Cortex of kidney (tissue), 1 donor: ENCODE measurements at places on chromosomes 3 and 15.

DNA sequence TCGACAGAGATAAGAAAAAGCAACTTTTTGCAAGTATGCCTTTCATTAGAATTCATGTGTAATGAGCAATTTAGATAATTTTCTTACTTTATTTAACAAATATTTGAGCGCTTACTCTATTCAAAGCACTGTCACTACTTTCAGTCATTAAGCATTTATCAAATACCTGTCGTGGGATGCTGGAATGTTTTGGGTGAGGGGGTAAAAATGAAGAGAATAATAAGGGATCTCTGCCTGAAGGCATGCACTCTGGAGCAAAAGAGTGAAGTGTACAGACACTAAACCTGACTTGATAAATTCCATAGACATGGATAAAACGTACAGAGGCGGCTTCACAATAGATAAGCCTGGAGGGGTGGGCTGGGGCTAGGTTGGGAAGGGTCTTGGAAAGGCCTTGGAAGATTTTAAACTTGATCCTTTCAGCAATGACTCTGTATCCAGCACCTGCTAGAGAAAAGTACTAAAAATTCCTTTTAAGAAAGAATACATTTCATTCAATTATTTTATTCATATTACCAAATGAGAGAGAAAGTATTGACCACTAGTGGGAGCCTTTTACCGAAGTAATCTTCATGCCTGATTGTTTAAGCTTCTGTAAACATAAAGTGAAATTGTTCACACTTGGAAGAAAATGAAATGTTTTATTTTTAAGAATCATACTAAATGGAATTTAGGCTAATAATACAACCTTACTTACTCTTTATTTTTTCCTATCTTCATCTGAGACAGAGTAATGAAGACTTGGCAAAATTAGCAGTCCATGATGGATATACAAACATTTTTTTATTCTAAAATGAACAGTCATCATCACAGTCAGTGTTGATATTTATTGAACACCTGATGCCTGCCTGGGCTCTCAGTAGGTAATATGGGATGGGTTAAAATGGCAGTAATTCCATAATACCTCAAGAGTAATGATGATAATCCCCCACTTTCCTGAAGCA, 113.2 kb downstream of the PPP2R3A start:
- DNase-seq: no peak

GRCh38 chr3:134354612-134355251, 19.5 kb downstream of the AMOTL2 start:
- DNase-seq: no peak

DNA sequence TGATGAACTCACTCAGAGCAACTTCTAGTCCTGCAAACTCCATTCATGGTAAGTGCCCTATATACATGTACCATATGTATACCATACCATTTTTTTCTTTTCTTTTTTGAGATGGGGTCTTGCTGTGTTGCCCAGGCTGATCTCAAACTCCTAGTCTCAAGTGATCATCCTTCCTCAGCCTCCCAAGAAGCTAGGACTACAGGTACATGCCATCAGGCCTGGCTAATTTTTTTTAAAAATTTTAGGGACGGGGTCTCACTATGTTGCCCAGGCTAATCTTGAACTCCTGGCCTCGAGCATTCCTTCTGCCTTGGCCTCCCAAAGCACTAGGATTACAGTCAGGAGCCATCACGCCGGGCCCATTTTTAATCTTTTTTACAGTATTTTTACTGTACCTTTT, 67.3 kb upstream of the MFGE8 start:
- no peak for DNase-seq

DNA sequence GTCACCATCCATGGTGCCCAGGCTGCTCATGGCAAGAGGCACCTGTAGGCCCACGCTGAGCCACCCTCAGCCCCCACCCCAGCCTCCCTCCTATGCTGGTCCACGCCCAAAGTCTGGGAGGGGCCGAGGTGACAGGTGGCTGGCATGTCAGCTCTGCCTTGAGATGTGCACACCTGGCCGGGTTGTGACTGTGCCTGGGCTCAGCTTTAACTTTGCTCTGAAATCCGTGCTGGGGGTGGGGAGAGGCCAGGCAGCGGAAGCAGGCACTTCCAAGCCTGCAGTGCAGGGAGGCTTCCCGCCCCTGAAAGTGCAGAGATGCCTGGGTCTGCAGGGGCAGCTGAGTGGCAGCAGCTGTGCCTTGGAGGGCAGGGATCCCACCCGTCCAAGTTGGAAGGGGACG, 1124.8 kb downstream of the SI start:
- no peak for DNase-seq

DNA sequence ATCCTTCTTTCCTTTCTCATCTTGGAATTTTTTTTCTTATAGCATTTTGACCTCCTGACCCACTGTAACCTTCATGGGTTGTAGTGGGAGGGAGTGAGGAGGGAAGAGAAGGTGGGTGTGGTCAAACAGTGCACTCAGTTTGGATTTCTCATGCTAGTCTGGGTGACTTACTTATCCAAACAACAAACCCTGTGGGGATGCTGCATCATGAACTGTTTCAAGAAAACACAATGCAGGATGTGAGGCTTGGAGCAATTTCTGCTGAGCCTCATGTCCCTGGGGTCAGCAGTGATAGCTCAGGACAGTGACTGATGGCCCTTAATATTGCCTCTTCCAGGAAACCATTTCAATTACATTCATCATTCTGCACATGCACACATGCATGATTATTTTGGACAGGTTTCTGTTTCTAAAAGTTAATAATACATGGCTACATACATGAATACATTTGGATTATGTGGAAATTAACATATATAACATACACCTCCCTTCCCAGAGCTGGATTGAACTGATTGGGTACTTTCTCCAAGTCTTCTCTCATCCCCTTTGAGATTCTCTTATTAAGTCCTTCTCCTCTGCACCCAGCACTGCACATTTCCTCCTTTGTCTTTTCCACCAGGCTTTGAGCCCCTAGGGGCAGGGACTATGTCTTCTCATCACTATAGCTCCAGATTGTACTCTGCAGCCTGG, 61.2 kb downstream of the ADAMTSL3 start:
- no peak for DNase-seq

DNA sequence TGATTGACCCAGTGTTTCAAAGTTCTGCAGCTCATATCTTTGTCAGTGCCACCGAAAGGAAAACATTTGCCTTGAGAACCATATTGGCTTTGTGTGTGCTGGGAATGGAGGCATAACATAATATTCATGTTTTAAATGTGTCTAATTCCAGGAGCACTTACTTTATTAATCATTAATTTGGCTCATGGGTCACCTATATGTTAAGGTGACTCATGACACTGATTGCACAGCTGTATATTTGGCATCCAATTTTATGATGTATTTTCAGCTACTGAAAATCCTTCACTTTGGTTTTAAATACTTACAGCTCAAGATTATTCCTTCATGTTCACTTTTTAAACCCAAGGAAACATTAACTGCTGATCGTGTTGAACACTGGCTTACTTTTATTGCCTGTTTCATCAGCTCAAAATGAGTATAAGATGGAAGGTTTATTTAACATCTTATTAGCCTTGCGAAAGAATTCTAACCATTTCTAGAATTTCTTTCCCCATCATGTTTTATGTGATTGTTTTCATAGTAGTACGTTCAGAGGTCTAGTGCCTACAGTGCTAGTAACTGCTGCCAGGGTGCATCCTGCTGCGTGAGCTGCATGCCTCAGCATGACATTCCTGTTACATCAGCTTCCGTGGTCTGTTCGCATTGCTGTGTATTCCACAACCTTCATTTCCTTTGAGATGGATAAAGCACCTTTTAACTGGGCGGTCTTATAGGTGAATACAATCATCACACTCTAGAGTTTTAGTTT, 63.7 kb downstream of the LRCH3 start:
- no peak for DNase-seq

- DNase-seq: no peak
Measured at GRCh38 chr3:73192036-73192738, 130.7 kb downstream of the EBLN2 start.

GRCh38 chr15:48507416-48508065, 138.0 kb downstream of the FBN1 start:
- no peak for DNase-seq

GRCh38 chr3:131561511-131561910, 58.7 kb upstream of the MRPL3 start:
- DNase-seq: no peak

GRCh38 chr3:60076331-60076730, 1026.5 kb upstream of the CFAP20DC start:
- no peak for DNase-seq

GRCh38 chr3:158802409-158803268, 785 bp downstream of the MFSD1 start:
- no peak for DNase-seq

GRCh38 chr15:40092256-40092978, 16.3 kb downstream of the BMF start:
- DNase-seq: no peak

DNA sequence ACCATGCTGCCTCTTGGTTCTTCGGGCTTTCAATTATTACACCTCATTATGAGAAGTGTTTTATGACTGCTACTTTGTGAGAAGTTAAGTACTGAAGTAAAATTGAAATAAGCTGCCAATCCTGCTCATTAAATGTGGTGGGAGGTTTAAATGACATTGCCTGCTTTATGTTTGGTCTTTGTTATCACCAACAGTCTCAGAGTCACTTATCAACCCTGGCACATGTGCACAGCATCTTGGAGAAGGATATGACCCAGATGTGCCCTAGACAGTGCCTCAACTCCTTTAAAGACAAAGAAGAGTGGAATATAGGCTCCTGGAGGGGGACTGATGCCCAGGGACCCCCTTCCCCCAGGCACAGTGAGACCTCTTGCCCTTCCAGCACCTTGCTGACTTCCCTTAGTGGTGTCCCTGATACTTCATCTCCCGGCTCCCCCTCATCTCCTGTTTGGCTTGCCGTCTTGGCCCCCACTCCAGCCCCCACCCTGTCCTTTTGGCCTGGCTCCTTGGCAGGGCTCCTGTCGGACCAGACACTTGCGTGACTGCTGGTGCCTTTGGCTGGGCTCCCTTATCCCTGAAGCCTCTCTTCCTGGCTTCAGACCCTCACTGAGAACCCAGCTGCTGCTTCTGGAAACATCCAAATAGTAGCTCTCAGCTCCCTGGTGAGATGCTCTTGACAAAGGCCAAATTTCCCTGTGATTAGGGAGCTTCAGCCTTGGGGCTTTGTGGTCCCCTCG, 39.8 kb downstream of the ARHGAP31 start:
- no peak for DNase-seq

DNA sequence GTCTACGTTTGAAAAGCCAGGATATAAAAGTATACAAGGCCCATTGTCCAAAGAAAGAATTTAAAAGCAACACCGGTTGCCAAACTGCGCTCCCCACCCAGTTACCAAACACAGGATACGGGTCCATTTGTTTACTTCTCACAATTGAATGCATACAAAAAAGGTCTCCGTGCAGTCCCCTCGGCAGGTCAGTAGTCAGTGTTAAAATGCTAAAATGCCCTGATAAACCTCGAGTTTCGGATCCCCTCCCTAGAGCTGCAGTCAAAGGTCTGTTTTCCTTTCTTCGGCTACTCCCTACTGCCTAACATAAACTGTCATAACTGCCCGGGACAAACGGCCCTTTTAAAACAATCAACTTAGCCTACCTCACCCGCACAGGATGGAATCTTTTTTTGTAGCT, 534.6 kb downstream of the FOXP1 start:
- no peak for DNase-seq

- peak; percentile 51 for DNase-seq
Measured at GRCh38 chr3:156554842-156555687, at the start of gene SSR3. Gene SSR3, minus strand, starts transcription at chr3:156555117. Its CDS starts 28 bp downstream, at chr3:156555089.

- no peak for DNase-seq
Measured at GRCh38 chr3:39178553-39178952, 13.8 kb downstream of the XIRP1 start.

- no peak for DNase-seq
Measured at GRCh38 chr3:150259526-150260397, 148.3 kb upstream of the TSC22D2 start.

GRCh38 chr3:14397531-14397930, 4.9 kb upstream of the SLC6A6 start:
- no peak for DNase-seq

DNA sequence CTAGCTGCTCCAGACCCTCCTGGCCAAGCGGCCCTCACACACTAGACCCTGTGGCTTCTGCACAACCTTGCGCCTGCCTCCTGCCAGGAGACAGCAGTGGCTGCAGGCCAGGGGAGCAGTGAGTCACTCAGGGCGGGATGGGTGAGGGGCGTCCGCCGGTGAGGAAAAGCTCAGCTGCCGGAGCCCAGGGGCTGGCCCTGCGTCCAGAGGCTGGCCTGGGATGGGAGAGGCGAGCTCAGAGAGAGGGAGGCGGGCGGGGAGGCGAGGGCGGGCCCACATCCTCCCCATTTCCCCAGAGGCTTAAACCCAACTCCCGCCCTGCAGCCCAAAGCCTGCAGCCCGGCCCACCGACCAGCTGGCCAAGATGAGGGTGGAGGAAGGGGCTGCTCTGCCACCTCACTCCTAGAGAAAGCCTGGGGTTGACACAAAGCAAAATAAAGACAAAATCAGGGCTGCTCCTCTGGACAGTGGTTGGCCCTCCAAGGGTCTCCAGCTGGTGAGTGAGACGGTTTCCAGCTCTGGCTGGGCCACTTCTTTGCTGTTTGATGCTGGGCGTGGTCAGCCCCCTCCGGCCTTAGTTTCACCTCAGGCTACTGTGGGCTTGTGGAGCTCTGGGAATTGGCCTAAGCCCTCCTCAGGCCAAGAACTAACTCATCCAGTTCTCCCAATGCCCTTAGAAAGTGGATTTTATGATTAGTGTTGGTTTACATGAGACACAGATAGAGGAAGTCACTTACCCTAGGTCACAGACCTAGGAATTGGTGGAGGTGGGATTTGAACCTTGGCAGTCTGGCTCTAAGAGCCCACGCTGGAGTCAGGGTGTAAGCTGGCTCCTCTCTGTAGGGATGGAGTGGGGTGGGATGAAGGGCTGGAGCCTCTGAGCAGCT, 50.6 kb downstream of the IQSEC1 start:
- no peak for DNase-seq

- DNase-seq: no peak
Measured at GRCh38 chr15:60701261-60702019, 222.5 kb upstream of the ICE2 start.

- no peak for DNase-seq
Measured at GRCh38 chr15:40310001-40310959, 2.5 kb upstream of the PLCB2 start.

DNA sequence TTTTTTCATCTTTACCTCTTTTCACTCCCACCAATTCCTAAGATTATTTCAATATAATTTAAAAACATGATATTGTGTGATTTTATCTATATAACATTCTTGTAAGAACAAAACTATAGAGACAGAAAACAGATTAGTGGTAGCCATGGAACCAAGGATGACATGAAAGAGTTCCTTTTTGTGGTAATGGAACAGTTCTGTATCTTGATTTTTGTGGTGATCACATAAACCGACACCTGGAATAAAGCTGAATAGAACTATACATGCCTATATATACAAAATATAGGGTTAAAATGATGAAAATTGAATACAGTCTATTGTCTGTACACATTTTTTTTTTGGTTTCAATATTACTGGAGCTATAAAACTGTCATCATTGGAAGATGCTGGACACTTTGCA, 945.4 kb downstream of the SI start:
- no peak for DNase-seq

- DNase-seq: no peak
Measured at GRCh38 chr3:195899701-195900435, 8.5 kb downstream of the TNK2 start.
